ENCODE measurements at places on chromosomes 3 and 15.

DNA sequence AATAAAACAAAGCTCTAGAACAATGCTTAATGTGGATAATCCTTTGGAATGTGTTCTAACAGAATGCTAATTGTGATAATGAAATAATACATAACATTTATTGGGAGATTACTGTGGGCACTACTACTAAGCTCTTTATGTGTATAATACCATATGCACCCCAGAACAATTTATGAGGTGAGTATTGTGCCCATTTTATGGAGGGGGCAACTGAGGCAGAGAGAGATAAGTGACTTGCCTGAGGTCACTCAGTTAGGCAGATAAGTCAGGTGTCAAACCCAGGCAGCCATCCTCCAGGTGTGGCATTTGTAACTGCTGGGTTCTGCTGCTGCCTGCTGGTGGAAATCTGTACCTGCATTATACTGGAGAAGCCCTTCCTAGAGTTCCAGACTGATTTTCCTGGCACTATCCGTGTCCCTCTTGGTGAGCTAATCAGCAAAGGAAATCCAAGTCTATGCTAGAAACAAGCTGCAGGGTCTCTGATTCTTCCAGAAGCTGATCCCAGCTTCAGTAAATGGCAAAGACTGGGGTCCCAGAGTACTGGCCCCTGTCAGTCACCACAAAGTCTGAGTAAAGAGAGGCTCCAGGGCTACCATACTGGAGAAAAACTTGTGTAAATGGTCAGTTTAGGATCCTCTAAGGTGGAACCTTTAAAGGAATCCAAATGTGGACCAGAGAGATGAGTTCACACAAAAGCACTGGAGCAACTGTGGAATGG, 22.6 kb upstream of the RBP1 start:
- DNase-seq = no peak

- no peak for DNase-seq
Measured at GRCh38 chr3:49131576-49131975, 1.3 kb downstream of the LAMB2 start.

DNA sequence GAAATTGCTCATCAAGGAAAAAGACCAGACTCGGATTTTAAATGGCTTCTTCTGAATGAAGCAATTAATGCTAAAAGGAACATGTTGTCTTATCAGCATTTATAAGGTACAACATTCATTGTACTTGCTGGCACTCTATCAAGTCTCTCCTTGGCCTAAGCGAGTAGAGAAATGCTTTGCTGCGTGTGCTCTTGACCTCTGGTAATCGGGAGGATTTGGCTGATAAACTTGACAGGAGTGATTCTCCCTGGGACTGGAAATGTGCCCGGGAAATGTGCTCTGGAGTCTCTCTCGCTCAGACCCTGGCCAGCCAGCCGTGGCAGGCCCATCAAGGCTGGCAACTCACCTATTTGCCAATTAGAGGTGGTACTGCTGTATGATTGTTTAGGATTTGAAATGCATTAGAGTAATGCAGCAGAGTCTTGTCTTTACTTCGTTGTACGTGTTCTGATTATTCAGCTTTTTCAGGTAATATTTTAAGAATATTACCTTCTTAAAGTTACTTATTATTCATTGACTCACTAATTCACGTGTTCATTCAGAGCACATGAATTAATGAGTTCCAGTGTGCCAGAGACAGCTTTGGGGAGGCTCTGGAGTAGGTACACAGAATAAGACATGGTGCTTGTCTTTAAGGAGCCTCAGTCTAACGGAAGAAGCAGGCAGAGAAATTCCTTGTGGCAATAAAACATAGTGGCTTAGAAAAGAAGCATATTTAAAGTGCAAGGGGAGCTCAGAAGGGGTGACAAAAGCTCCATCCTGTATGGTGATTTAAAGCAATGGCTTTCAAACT, 48.0 kb upstream of the TPRG1 start:
- no peak for DNase-seq

DNA sequence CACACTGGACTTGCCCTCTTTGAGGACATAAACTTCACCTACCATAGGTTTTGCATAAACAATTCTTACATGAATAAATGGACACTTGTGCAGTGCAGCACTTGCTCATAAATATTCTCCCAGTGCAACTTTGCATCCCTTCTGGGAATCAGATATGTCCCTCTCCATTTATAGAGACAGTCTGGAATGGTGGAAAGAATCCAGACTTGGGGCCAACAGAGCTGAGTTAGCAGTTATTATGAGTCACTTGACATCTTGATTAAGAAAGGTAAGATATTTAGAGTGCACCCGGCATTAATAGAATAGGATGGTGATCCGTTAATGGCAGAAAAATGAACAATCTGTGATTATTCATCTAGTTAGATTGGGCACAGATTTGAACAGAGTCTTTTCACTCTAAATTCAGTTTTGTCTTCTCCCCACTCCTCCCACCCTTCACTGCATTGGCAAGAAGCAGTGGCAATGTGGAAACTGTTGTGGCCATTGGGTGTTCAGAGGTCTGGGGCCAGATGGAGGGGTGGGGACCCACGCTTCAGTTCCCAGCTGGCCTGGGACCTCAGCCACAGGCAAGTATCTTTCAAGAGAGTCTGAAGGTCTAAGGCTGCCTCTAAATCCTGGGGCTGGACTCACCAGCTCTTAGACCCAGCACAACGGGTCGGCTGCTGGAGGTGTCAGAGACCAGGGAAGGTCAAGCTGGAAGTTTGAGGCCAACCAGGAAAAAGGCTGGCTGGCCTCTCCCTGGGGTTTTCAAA, 58.9 kb upstream of the KY start:
- DNase-seq = no peak

DNA sequence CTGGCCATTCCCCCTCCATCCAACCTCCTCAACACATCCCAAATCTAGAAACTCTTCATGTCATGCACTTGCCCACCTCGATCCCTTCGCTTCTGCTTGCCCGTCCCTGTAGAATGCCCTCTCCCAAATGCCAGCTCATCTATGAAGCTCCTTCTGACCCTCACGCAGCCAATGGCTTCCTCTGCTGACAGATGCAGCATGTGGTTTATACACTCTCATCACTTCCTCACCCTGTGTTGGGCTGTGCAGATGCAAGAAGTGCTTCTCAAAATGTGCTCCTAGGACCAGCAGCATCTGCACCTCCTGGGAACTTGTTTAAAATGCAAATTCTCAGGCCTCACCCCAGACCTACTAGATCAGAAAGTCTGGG, 51.7 kb downstream of the SEMA5B start:
- no peak for DNase-seq

- DNase-seq = no peak
Measured at GRCh38 chr15:34679291-34679690, 75.5 kb downstream of the GJD2 start.

- DNase-seq = no peak
Measured at GRCh38 chr3:134928819-134929218, 133.8 kb downstream of the EPHB1 start.

DNA sequence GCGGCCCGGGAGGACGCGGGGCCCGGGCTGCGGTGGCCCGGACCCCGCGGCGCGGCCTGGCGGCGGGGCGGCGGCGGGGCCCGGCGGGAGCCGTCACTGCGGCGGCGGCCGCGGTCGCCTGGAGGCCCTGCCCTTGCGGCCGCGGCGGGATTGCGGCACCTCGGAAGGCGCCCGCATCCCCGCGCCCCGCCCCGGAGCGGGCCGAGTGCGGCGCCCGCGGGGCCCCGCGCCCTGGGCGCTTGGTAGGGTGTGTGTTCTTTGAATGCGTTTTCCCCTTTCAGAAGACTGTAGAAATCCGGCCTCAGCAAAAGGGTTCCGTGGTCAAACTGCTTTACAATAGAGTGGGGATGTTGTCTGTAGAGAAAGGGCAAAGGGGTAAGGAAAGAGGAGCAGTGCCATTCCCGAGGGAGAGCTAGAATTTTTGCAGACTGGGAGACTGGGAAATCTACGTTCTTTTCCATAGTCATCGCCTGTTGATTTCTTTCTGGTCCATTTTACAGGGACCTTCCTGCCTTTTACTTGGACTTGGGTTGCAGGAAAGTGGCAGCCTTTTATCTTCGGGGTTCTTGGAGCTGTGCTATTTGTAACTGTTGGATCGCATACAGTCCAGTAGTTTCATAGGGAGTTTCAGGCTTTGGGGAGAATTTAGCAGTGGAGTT, 630 bp downstream of the SNRK start:
- DNase-seq = peak; percentile 31

DNA sequence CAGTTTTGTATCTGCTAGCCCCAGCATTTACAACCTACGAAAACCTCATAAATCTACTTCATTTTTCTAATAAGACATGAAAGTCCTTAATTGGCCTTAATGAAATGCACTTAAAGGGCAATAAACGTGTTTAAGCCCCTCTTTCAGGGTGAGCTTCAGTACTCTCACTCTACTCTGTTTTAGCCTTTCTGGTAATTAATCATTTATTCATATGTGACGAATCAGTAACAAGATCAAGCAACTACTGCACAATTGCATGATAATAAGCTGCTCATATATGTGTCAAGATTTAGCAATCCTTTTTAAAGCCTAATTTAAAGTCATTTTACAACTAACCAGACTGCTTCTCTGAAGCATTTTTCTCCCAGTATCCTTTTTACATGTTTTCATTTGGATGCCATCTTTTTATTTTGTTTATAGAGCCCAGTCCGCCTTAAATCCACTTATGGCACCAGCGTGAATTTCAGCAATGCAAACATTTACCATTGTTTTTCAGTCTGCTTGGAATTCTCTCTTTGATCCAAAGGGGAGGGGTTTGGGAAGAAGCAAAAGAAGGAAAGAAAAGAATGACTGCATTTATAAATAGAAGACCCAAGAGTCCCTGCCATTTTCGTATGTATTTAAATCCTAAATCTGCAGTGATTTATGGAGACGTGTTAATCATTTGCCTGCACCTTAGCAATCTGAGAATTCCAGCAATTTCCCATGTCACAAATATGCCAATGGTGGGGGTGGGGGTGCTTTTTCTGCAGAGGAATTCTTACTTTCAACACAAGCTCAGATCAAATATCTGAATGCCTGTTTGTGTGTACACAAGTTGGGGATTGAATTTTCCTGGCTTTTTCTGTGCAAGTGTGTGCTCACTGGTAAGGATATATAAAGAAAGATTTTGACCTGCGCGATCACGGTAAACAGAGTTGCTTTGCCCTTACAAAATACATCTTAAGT, 230.8 kb upstream of the TBC1D5 start:
- no peak for DNase-seq

DNA sequence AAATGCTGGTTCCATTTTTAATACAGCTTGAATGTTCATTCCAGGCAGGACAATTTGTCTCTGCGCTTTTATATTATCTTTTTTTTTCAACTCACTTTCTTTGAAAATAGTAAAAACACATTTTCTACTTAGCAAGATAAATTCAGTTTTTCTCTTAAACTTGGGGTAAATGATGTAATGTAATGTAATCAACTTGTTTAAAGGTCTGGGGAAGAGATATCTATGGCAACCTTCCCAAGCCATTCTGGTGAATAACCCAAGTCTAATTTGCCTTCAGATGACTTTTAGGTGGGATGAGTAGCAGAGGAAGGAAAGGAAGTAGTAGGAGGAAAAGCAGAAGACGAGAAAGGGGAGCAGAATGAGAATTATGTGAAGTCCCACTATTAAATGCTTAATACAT, 335.1 kb downstream of the SV2B start:
- no peak for DNase-seq

GRCh38 chr3:54433846-54434245, 311.5 kb downstream of the CACNA2D3 start:
- no peak for DNase-seq

GRCh38 chr15:67512933-67513714, 7.8 kb upstream of the C15orf61 start:
- DNase-seq = no peak

GRCh38 chr3:30649572-30650318, 43.3 kb downstream of the TGFBR2 start:
- no peak for DNase-seq

DNA sequence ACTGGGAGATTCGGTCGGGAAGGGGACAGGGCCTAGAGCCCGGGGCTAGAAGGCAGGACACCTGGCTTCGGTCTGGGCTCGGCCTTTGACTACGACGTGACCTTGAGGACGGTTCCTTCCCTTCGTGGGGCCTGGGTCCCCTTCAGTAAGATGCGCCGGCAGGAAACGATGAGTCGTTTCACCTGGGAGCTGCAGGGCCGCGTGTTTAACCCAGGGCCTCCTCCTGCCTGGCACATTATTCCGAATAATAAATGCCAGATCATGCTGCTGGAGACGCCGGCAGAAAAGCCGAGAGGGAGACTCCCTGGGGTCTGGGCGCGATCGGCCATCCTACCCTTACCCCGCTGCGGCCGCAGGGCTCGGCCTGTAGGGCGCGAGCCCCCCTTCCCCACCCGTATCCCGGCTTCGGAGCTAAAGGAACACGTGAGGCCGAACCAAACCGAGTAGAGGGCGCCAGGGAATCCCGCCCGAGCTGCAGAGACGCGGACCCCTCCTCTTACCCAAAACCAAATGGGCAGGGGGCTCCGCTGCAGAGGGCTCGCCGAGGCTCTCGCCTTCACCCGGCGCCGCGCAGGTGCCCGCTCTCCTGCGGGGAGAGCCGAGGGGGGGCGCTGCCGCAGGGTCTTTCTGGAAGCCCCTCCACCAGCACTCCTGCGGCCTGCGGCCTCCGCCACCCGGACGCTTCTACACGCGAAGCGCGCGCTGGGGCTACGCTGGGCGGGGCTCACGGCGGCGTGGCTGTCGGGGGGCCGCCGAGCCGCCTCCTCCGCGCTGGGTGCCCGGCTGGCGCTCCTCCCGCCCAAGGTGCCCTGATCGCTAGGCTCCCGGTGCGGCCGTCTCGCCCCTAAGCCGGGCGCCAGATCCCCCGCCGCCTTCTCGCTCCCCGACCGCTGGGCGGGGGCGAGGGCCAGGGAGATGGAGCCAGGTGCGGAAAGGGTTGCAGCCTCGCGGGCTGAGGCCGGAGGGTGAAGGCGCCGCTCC, at the start of gene BDH1:
BDH1 (minus strand) TSS at position 688 of the 981 bp plus-strand sequence. CDS start 9,525 bp downstream, outside the sequence.
- peak; percentile 69 for DNase-seq

GRCh38 chr3:27093771-27094170, 275.4 kb downstream of the NEK10 start:
- no peak for DNase-seq

GRCh38 chr3:45442679-45443253, 54.4 kb downstream of the LARS2 start:
- DNase-seq = no peak

DNA sequence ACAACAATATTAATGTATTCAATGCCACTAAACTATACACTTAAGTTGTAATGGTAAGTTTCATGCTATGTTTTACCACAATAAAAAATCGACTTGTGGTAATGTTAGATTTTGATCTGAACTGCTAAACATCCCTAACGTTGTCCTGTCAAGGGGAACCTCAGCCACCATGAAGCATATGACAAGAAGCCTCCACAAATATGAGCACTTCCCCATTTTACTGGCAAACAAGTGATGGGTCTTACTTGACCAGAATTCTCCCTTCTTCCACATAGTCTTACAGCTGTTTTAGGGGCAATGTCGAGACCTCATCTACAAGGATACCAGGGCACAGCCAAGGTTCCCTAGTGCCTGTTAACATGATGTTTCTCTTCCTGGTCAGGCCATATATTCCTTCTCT, 124.2 kb upstream of the ABI3BP start:
- no peak for DNase-seq

DNA sequence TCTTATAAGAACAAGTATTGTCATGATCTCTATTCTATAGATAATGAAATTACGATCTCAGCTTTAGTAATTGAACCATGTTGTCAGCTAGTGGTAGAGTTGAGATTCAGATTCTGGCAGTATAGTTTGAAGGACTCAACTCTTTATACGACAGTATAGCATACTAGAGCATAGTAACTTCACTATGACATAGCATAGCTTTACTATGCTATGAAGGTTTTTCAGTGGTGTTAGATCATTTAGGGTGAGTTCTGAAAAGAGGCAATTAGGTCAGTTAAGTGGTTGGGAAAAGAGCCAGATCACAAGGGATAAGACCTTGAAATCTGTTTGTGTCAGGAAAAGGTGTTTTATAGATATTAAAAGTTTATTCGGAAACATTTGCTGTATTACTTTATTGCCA, 8.1 kb downstream of the STX19 start:
- no peak for DNase-seq
